SHP77 (cell line): ENCODE measurements at places on chromosomes 11 and 22.

DNA sequence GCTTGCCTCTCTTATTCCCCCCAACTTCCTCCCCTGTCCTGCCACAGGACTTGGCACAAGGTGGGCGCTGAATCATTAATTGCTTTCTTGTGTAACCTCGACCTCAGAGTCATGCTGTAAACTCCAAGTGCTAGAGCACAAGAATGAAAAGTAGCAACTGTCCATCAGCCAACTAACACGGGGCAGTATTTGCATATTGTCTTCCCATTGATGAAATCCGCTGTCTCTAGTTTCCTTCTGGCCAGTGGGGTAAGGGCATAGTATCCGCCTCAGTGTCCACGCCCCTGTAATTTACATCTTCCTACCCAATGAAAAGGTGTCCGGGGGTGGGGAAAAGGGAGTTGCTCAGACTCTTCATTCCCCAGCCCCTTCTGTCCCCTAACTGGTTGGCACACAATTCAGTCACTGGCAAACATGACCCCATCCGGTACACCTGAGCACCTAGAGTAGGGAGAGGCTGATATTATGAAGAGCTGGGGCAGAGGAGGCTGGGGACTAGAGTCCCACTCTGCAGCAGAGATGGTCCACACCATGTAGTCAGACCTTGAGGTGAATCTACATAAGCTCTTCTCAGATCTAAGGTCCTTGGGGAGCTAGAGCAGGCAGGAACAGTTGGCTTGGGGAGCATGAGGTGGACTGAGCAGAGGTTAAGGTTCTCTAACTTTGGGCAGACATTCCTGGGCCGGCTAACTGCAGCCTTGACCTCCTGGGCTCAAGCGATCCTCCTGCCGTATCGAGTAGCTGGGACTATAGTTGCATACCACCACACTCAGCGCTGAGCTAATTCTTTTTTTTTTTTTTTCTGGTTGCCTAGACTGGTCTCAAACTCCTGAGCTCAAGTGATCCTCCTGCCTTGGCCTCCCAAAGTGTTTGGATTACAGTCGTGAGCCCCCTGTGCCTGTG lies 6.8 kb upstream of the GGA1 start:
- DNase-seq = no peak

DNA sequence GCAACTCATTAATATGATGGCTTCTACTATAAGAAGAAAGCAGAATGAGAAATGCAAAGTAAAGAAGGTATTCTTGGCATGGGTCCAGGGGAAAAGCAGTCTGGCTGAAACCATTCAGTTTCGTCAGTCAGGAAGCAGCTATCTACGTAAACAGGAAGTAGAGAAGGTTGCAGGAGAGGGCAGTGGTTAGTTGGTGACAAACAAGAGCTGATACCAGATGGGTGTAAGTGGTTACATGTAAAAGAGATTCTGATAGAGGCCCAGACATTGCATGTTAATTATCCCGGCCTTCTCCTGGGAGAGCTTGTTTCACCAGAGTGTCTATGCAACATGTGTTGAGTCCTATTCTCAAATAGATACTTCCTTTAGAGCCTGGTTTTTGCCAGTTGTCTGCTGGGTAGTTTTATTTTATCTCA lies 58.4 kb upstream of the PSMA1 start:
- peak; percentile 6 for DNase-seq

DNA sequence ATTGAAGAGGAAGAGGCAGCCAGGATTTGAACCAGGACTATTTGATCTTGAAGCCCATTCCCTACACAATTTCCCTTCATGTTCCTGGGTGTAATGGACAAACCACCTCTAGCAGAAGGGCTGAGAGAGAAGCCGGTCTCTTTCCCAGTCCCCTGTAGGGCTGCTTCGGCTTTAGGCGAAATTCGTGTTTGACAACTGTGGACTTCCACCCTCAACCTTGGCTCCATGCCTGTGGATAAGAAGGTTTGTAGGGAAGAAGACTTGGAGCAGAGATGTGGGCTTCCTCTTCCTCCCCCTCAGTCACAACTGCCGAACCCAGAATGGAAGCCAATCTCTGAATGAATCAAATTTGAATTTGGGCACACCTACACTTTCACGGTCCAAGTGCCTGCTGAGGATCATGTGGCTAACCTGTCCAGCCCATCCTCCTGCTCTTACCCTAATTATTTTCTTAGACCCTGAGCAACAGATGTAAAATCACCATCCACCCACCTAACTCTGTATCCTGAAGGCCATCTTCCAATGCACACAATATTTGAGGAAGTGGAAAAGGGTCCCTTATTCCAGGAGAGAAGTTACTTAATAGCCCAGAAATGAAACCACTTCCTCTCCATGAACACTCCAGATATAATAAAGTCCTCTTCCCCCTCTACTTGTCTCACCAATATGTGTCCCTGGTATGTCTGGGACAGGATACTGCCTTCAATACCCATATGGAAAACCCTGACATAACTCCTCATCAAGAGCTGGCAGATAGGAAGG lies 10.1 kb upstream of the SCN2B start:
- DNase-seq = no peak

DNA sequence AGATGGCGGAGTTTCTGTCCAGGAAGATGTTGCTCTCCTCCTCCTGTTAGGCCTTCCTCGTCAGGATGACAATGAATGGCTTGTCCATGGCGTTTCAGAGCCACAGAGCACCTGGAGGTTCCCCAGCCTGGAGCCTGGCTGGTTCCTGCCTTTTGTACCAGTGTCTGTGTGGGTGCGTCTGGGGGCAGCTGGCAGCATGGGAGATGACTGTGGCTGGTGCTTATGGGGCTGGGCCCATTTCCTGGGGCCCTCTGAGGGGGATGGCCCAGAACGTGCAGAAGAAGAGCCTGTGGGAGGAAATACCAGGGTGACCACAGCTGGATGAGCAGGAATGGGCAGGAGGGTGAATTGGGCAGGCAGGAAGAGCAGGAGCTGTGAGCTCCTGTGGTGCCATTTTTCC lies 6.7 kb downstream of the SLC37A2 start:
- DNase-seq = no peak

GRCh38 chr11:75237050-75237449 lies 3.5 kb upstream of the TPBGL start:
- no peak for DNase-seq

- DNase-seq = no peak
Observed at GRCh38 chr11:114209343-114209742, 86.9 kb upstream of the NNMT start.

GRCh38 chr11:83238111-83238510 lies 44.6 kb downstream of the ANKRD42 start:
- DNase-seq = no peak

DNA sequence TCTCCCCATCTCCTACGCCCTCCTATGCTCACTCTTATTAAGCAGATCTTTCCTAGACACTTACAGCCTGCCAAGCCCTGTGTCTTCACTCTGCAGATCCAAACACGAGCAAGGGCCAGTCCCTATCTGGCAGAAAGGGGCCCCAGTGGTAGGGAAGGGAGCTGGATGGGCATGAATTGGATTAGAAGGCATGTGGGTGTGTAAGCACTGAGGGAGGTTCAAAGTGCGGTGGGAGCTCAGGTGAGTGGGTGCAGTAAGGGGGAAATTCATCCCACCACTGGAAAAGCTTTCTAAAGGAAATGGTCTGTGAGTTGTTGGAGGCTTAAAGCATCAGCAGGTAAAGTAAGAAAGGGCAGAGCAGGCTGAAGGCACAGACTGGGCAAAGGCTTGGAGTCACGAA lies 5.5 kb downstream of the TMEM132A start:
- no peak for DNase-seq

- DNase-seq = no peak
Observed at GRCh38 chr11:126339073-126339862, 16.2 kb upstream of the ST3GAL4 start.

DNA sequence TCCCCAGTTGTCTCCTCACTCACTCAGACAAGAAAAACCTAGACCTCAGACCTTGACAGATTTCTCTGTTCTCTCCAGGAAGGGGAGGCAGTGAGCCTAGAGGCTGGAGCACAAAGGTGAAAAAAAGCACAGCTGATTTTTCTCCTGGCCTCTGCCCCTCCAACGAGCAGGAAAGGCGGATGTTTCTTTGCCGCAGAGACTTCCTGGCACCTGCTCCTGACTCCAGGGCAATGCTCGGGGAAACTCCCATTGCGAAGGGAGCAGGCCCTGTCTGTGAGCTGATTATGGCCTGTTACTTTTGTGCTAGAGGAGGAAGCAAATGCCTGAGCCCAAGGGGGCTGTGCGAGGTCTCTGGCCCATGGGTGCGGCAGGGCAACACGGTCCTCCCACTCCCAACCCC lies 25.4 kb downstream of the MS4A10 start:
- DNase-seq = no peak

- DNase-seq = no peak
Observed at GRCh38 chr22:50203288-50203687, 2.5 kb downstream of the SELENOO start.

DNA sequence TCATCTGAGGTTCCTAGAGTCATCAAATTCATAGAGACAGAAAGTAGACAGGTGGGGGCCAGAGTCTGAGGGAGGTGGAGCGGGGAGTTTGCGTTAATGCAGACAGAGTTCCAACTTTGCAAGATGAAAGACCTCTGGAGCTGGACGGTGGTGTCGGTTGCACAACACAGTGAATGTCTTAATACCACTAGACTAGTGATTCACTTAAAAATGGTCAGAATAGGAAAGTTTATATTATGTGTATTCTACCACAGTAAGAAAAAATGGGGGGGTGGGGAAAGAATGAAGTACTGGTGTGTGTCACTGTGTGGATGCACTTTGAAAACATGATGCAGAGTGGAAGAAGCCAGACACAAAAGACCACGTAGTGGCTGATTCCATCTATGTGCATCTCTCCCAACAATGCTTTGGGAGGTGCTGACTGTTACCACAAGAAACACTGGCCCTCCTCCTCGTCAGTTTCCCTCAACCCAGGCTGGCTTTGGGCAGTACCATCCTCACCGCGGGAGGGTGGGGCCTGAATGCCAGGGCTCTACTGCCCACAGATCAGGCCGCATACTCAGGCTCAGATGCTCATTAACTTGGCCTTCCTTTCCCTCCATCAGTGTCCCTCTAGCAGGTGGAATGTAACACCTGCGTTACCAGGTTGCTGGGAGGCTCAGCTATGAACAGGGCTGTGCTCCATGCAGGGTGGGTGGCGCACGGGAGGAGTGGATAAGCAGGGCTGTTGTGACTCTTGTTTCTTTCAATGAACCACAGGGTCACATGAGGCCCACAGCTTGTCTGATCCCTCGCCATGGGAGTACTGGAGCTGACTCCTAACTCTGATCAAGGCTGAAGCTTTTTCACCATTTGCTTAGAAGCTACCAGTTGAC lies 297.0 kb downstream of the CTTN start:
- no peak for DNase-seq

DNA sequence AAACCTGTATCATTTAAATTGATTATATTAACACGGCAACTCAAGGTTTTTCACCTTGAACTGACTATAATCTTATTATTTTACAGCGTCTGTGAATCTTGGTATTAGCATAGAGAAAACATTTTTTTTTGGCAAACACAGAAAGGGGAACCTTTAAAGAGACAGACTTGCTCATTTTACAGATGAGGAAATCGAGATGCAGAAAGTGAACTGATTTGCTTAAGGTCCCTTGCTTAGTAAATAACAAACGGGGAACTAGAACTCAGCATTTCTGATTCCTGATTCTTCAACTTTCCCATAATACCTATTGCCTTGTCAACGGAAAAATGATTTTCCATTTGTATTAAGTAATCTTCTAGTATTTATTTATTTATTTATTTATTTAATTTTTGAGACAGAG lies 33.2 kb upstream of the CECR2 start:
- no peak for DNase-seq

DNA sequence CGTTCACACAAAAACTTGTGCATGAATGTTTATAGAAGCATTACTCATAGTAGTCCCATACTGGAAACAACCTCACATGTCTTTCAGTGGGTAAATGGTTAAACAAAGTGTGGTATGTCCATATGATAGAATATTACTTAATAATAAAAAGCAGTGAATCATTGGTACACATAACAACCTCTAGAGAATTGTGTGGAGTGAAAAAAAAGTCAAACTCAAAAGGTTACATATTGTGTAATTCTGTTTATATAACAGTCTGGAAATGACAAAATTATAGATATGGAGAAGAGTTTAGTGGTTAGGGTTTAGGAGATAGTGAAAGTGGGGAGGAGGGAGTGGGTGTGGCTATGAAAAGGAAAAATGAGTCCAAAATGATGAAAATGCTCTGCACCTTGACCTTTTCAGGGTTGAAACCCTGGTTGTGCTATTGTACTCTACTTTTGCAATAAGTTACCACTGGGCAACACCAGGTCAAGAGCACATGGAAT lies 243.4 kb upstream of the DDI1 start:
- no peak for DNase-seq

GRCh38 chr22:44639891-44640617 lies 62.0 kb upstream of the PRR5 start:
- no peak for DNase-seq

GRCh38 chr11:126413426-126413825 lies 57.9 kb downstream of the ST3GAL4 start:
- no peak for DNase-seq

DNA sequence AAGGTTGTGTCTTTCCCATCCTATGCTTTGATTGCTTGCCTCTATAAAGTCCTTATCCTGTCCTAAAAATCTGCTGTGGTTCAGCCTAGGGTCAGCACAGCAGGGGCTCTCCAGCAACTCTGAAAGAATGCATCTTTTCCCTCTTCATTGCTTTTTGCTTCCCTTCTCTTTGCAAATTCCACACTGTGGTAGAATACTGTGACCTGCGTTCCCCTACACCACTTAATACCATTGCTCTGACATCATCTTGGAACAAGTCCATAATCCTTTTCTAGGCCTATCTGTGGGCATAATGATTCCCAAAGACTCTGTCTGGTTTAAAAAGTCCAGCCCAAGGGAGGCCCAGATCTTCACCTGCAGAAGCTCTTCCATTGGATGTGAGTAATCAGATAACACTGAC lies 177.7 kb downstream of the NAV2 start:
- no peak for DNase-seq

GRCh38 chr11:103545551-103545950 lies 436.3 kb downstream of the DYNC2H1 start:
- no peak for DNase-seq

DNA sequence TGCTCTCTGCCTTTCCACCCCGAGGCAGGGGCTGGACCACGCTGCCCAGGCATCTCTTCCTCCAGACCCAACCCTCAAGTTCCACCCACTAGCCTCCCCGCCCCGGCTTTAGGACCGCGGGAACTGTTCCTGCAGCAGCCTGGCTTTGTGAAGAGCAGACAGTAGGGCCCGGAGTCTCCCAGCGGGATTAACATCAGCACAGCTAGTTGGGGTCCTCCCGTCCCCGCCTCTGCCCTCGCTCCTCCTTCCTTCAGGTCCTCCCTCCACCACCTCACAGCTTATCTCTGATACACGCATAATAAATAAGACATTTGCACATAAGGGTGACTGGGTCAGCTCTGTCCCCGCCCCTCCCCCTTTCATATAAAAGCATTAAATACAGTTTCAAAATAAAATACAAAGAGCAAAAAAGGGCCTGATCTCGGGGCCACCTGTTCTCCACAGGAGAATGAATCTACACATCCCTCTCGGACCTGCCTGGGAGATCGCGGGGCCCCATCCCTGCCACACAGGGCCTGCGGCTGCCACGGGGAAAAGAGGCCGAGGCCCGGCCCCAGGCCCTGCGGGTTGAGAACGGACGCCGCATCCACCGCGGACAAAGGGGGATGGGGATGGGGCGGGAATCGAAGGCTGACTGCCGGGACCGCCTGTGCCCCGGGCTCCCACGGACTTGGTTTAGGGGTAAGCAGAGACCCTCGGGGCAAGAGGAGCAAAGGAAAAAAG lies 6.5 kb downstream of the ZFTA start:
- no peak for DNase-seq

GRCh38 chr11:90496722-90497121 lies 273.9 kb upstream of the CHORDC1 start:
- no peak for DNase-seq
